Activated CD4-positive, alpha-beta T cell treated with anti-CD3 and anti-CD28 coated beads, Interleukin-2, amount 50 U/mL, for 24 hours (primary cell): ENCODE measurements at places on chromosomes 1 and 21.
A peak's percentile ranks its signal among the peaks of the same experiment; 100 is the strongest.

- DNase-seq = no peak
Measured at GRCh38 chr1:5999711-6000443, 7.7 kb upstream of the NPHP4 start.

- DNase-seq = peak; percentile 79
Measured at GRCh38 chr1:156053768-156054499, at the start of gene UBQLN4. TSS of gene UBQLN4 (minus strand) at chr1:156053798. CDS start at chr1:156053701, 97 bp downstream.

DNA sequence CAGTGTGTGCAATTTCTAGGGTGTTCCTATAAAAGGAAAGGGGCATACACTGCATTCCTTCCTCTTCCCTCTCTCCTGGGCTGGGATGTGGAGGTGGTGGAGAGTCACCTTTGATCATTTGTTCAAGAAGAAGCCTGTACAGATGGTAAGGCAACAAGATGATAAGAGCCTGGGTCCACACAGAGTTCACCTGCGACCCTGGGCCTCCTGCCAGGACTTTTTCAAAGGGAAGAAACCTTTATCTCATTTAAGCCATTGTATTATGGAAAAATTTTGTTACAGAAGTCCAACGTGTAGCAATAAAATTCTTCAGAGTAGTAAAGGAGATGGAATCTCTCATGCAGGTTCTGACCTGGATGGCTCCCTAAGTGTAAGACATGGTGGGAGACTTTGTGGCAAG is 189.1 kb downstream of the MIS18A start:
- no peak for DNase-seq

GRCh38 chr1:181317261-181317930 is 165.9 kb upstream of the CACNA1E start:
- DNase-seq = no peak

- no peak for DNase-seq
Measured at GRCh38 chr1:108856994-108857393, at the start of gene AKNAD1. TSS of gene AKNAD1 (minus strand) at chr1:108857094. CDS start at chr1:108852664, 4,430 bp downstream.
